ENCODE measurements at places on chromosomes 1 and 21.

DNA sequence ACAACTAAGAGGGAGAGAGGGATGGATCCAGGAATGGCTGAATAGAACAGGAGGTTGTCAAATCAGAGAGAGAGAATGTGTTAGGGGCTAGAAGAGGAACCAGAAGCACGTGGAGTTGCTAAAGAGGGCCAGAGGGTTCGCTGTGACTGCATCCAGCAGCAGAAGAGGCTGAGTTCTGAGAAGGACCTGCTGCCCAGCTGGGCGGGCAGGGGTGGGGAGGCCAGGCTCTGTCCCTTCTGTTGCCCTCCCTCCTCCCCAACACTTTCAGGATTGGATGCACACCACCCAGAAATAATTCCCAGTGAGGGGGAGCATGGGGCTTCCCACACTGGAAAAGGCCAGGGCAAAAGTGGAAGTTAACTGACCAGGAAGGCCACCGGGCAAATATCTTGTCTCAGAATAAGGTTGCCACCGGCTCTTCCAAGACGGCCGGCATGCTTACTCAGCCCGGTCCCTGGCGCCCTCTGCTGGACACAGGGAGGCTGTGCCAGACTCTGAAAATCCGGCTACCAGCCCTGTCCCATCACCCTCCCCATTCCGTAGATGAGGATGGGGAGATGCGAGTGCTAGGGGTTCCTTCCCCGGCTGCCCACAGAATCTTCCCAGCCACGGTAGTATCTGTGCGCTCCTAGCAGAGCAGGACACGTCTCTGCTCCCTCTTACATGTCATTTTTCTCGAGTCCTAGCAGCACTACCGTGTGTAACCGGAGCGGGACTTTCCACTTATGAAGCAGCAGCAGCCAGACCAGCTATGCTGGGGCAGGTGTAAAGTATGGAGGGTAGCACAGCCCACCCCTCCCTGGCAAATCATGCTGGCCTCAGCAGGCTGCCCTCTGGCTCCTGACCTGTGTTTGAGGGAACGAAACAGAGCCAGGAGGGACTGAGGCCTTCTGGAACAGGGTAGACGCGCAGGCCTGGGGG is 46.8 kb upstream of the A3GALT2 start:
- peak; percentile 59 for DNase-seq

DNA sequence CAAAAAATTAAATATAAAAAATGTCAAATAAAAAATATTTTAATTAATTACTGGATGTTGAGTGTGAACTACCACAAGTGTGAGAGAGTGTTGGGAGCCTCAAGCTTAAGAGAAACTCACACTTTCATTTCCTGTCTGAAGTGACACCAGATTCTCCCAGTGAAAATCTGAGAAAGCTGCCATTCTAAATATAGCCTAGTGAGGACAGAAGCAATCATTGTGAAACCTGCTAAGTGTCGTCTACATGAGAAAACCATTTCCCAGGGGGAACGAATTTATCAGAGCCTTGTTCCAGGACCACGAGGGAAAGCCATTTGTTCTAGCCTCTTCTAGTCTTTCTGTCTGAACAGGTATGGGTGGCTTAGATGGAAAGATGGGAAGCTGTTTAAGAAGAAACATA is 329.3 kb upstream of the PRMT6 start:
- DNase-seq: no peak

DNA sequence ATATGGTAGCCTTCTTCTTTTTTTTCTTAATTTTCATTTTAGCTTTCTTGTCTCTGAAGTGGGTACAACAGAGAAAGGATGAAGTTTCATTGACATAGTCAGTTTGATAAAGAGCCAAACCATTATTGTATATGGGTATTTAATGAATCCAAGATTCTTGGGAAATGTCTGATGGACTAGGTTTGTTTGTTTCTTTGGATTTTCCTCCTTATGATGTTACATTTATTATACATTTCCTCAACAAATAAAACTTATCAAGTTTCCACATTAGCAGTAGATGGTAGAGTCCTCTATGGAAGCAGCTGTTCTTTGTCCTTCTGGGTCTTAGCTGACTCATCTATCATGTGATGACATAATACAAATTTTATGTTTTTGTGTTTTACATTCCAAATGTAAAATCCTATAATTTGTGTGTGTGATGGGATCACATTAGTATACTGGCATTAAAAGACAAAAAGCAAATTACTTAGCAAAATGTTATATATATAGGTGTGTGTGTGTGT is 6.0 kb downstream of the COL24A1 start:
- no peak for DNase-seq

DNA sequence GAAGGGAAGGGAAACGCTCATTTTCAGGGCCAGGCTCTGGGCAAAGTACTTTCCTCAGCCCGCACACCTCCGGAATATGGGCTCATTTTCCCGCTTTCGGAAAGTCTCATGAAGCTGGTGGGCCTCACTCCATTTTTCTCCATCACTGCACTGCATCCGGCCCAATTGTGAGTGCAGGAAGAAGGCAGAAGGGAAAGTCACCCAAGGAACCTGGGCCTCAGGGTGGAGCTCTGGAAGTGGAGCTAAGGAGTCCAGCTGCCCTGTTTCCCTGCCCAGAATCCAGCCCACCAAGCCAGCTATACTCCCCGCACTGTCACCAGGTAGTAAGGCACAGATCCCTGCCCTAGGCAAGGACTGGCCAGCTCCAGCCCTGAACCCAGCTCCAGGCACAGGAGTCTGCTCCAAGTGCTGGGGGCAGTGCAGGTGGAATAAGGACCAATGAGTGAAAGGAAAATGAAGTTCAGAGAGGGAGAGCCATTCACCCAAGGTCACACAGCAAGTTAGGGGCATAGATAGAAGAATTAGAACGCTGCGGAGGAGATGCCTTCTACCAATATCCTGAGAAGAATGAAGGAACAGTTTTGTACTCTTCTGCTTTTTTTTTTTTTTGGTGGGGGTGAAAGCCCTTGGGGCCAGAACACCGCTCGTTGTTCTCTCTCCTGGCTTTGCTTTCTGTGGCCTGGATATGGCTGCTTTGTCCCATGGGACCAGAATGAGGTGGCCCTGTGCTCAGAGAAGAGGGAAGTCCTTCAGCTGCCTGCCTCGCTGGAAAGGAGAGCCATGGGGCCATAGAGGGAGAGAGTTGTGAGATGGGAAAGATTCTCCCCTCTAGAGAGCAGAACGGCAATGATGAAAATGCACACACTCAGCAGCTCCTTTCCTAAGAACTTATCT is 10.0 kb downstream of the LRP8 start:
- DNase-seq: no peak

- no peak for DNase-seq
Measured at GRCh38 chr21:45468971-45469272, 64.0 kb downstream of the COL18A1 start.

DNA sequence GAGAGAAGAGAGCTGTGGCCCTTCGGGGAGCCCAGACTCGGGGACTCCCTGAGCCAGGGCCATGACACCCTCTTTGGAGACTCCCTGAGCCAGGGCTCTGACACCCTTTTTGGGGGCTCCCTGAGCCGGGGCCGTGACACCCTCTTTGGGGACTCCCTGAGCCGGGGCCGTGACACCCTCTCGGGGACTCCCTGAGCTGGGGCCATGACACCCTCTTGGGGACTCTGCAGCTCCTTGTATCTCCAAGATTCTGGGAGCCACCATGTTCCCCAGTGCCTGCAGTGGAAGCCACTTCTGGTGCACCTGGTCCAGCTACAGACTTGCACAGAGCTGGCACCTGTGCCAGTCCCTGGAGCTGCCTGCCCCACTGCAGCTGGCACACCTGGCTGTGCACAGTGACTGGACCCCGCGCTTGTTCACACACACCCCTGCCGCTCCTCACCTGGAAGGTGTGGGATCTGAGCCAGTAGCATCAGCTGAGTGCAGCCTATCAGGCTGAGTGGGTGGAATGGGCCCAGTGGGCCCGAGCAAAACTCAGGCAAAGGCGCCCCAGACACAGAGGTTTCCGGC is 3.8 kb upstream of the SSU72 start:
- DNase-seq: no peak
